Upper lobe of right lung (tissue), 1 donor: ENCODE measurements at places on chromosomes 7 and 10.

DNA sequence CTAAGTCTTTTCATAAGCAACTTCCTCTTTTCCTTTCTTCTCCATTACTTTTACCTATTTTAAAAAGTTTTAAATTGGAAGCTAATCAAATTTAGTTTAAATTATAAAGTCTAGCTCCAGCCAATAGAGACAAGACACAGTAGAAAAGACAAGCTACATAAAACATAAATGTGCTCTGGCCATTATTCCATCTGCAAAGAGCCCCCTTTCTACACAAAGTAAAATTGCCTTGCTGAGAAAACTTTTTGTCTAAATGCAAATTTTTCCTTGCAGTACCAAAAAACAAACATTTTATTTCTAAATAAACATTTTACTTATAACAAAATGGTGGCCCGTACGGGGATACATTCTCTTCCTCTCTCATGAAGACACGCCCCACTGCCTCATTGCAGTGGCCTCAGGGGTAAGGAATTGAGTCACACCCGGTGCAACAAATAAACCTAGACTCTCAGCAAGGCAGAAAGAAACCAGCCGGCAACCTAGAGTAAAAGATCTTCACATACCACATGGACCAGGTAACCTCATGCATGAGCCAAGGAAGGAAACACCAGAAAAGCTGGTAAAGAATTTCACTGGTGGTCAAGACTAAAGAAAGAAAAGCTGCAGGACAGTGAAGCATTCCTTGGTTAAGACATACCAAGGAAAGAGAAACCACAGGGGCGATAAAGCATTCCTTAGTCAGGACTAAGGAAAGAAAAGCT lies 71.6 kb upstream of the ZNF746 start:
- H3K27ac ChIP-seq: no peak overlapping the region
- H3K4me3 ChIP-seq: no peak overlapping the region
- peaks cover 16% of the 10 kb centered on the region for H3K36me3 ChIP-seq
- DNase-seq: no peak

GRCh38 chr10:79923145-79923544 lies 25.8 kb downstream of the SFTPD start:
- no peaks in the 10 kb centered on the region for H3K4me1 ChIP-seq
- no peaks in the 10 kb centered on the region for H3K27me3 ChIP-seq
- no peaks in the 10 kb centered on the region for H3K36me3 ChIP-seq
- no peak overlapping the region for H3K4me3 ChIP-seq
- no peak for DNase-seq

- peak; percentile 74 for DNase-seq
- H3K27me3 ChIP-seq: no peaks in the 10 kb centered on the region
- H3K4me1 ChIP-seq: peaks cover 23% of the 10 kb centered on the region
- no peaks in the 10 kb centered on the region for H3K36me3 ChIP-seq
Observed at GRCh38 chr10:6348096-6348874, 145.6 kb downstream of the PFKFB3 start.

DNA sequence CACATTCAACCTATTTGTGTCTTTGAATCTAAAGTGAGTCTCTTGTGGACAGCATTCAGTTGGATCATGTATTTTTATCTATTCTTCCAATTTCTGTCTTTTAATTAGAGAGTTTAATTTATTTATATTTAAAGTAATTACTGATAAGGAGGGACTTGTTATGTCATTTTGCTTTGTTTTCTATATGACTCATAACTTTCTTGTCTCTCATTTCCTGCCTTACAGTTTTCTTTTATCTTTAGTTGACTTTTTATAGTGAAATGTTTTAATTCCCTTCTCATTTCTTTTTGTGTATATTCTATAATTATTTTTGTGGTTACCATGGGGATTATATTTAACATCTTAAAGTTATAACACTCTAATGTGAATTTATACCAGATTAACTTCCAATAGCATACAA lies 7.3 kb upstream of the ZNF518A start:
- H3K27me3 ChIP-seq: peaks cover 48% of the 10 kb centered on the region
- H3K27ac ChIP-seq: no peak overlapping the region
- no peak for DNase-seq
- no peaks in the 10 kb centered on the region for H3K4me1 ChIP-seq
- no peaks in the 10 kb centered on the region for H3K36me3 ChIP-seq
